ENCODE measurements at places on chromosomes 7 and 10. TPM values are rescaled to one million over a fixed set of nuclear protein-coding genes. Genes with fewer than 3 reads are reported as not detected.

NYAP1 gene
- 1.0 TPM for total RNA-seq

PRSS37 gene
- total RNA-seq, result not detected

PRRT4 gene
- total RNA-seq, result not detected

FMC1 gene
- 26.3 TPM for total RNA-seq

ASB10 gene
- not detected for total RNA-seq

DNA sequence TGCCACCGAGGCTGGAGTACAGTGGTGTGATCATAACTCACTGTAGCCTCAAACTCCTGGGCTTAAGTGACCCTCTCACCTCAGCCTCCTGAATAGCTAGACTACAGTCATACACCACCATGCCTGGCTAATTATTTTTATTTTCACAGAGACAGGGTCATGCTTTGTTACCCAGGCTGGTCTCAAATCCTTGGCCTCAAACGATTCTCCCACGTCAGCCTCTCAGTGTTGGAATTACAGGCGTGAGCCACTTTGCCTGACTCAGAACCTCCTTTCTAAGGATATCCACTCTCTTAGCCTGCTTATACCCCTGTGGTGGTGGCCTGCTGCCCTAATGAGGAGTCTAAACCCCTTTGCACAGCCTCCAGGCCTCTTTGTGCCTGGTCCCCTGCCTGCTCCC is 4.2 kb upstream of the IGFBP1 start:
- DNase-seq, result no peak
- no peaks in the 10 kb centered on the region for H3K4me1 ChIP-seq
- H3K4me3 ChIP-seq, result no peak overlapping the region
- no peak overlapping the region for H3K27ac ChIP-seq

DNA sequence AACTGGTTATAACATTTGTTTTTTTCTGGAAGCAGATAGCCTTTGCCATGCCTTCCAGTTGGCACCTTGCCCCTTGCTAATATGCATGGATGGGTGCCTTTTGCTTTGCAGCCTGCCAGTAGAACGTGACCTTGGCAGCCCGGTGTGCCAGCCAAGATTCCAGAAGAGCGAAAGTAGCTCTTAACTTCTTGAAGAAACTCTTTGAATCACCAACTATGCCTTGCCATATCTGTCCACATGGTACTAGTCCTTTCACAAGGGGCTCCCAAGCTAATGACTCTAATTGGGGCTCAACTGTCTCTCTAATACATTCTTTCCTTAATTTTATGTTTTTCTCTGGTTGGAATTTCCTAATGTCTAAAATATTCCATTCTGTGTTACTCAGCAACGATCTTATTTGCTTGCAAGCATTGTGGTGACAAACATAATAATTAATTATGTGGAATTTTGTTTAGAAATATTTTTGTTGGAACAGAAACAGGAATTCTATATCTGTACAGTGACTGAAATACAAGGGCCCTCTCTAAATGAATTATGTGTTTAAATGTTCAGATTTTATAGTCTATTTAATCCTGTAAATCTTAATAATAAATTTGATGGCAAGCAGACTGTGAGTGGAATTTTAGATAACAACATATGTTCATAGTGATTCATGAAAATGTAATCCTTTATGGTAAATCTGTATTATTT is 45.8 kb downstream of the HDAC9 start:
- DNase-seq, result peak; percentile 95
- H3K27ac ChIP-seq, result peak overlapping the region; percentile 73
- H3K36me3 ChIP-seq, result no peaks in the 10 kb centered on the region
- H3K27me3 ChIP-seq, result no peaks in the 10 kb centered on the region
- H3K4me3 ChIP-seq, result no peak overlapping the region

DNA sequence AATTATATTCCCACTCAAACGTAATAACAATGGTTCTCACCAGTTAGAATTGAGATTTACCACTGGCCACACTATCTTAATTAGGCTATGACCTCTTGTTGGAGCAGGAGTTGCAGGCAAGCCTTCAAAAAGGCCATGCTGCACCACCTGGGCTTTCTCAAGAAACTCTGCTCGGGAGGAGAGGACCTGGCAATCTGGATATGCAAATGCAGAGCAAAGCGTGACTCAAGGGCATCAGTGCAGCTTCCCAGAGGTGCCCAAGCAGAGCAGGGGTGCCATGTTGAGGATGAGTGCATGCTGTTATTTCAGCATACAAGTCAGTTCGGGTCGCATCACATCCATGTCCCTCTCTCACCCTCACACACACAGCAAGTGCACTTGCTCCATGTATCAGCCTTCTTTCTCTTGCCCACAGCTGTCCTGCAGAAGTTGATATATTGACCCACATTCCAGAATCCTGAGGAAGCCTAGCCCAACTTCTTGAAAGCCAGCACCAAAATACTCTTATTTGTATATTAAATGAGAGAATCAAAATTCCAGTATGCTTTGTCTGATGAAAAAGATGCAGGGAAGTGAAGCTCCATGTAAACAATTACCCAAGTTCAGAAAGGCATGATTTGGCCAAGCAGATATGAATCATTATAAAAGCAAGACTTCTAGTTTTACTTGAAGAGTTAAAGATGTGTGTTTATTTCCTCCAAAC is 55.7 kb upstream of the IL6 start:
- no peak overlapping the region for H3K27ac ChIP-seq
- H3K36me3 ChIP-seq, result no peaks in the 10 kb centered on the region
- no peak overlapping the region for H3K4me3 ChIP-seq
- H3K4me1 ChIP-seq, result peaks cover 15% of the 10 kb centered on the region
- no peak for DNase-seq
- no peaks in the 10 kb centered on the region for H3K27me3 ChIP-seq

DNA sequence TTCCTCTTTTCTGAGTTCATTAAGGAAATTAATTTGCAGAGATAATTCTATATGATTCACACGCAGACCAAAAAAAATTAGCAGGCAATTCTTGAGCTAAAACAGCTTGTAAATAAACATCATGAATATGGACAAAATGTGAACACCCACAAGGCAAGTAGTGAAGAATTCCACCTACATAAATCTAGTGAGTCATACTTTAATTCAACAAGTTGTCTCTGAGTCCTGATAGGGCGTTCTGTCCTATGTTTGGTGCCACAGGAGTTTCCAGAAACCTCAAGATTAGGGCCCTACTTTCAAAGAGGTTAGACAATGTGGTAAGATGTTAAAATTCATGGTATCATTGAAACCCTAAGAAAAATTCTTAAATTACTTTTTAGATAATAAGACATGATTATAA is 122.3 kb downstream of the SGMS1 start:
- H3K27ac ChIP-seq, result no peak overlapping the region
- no peaks in the 10 kb centered on the region for H3K27me3 ChIP-seq
- H3K4me1 ChIP-seq, result peaks cover 1% of the 10 kb centered on the region
- DNase-seq, result no peak
- H3K4me3 ChIP-seq, result no peak overlapping the region

GRCh38 chr7:71495828-71496227 is 363.9 kb downstream of the GALNT17 start:
- no peak overlapping the region for H3K27ac ChIP-seq
- H3K36me3 ChIP-seq, result no peaks in the 10 kb centered on the region
- H3K4me3 ChIP-seq, result no peak overlapping the region
- no peaks in the 10 kb centered on the region for H3K4me1 ChIP-seq
- DNase-seq, result no peak

DNA sequence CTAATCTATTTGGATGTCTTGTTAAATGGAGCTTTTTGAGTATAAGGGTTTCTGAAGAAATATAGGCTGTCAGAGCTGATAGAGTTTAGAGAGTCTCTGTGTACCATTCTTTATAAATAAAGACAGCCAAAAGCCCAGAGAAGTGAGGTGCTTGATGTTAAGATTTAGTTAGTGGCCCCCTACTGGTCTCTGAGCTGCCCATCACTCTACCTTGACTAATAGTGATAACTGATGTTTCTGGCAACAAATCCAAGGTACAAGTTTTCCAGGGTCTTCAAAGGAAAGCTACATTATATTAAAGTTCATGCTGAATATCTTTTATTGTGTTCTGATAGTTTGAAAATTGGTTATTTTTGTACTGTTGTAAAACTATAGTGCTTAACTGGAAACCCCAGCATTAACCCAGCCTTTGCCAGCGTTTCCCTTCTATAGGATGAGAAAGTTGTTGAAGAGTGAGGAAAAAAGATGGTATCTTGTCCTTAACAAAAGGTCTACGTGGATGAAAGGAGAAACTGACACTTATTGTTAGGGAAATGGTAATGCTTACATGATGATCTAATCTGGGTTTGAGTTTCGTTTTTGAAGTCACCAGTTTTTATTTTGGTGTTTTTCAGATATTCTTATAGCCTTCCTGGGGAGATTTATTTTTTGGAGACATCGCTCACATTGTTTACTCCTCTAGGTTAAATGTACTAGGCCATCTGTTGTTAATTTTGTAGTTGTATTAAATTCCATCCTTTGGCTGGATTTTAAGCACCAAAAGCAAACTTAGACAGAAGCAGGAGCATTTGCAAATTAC is 79.0 kb downstream of the AUTS2 start:
- H3K27ac ChIP-seq, result no peak overlapping the region
- H3K36me3 ChIP-seq, result no peaks in the 10 kb centered on the region
- H3K27me3 ChIP-seq, result no peaks in the 10 kb centered on the region
- H3K4me3 ChIP-seq, result no peak overlapping the region
- H3K4me1 ChIP-seq, result peaks cover 6% of the 10 kb centered on the region

- no peaks in the 10 kb centered on the region for H3K4me1 ChIP-seq
- DNase-seq, result no peak
- H3K4me3 ChIP-seq, result no peak overlapping the region
- no peaks in the 10 kb centered on the region for H3K27me3 ChIP-seq
- H3K36me3 ChIP-seq, result no peaks in the 10 kb centered on the region
Measured at GRCh38 chr10:7551950-7552716, 114.6 kb downstream of the ITIH5 start.

GRCh38 chr10:7475939-7476338 is 65.1 kb upstream of the SFMBT2 start:
- no peaks in the 10 kb centered on the region for H3K27me3 ChIP-seq
- H3K4me1 ChIP-seq, result peaks cover 10% of the 10 kb centered on the region
- peak overlapping the region; percentile 6 for H3K4me3 ChIP-seq

Data from thyroid gland (tissue), 4 donors.